NCI-H1417 treated with DMSO at 0.1 percent for 48 hours (cell line): ENCODE measurements at places on chromosomes 2 and 18.

DNA sequence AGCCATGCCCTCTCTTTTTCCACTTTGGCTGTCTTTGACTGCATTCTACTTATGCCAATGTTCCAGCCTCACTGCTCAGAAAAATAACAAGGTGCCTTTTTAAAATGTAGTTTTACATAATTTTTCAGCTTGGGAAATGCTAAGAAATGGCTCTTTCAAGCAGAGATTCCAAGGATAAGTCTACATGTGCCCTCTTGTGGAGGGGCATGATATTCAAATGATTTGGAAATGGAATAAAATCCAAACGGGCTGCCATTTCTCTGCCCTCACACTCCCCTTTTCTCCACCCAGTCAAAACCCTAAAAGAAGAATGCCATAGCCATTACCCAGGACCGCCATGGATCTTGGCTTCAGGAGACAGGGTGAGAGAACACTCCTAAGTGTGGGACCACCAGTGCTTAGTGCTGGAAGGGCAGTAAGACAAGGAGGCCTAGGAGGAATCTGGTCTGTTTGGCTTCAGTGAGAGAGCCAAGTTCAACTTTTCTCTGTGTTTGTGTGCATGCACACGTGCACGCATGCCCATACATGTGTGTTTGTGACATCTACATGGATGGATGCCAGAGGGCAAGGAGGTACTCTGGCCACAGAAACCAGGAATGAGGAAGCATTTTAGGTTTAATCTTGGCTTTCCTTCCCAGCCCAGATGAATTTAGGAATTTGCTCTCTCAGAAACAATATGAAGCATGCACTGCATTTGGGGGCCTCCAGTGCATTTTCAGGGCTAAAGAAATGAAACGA is 174.0 kb upstream of the SLC14A2 start:
- no peak for DNase-seq

- no peak for DNase-seq
Observed at GRCh38 chr2:227870710-227871374, 589 bp upstream of the DAW1 start.

- no peak for DNase-seq
Observed at GRCh38 chr2:173458991-173459780, 104.5 kb downstream of the CDCA7 start.

GRCh38 chr18:74569401-74569800 is 28.3 kb upstream of the ZNF407 start:
- no peak for DNase-seq

DNA sequence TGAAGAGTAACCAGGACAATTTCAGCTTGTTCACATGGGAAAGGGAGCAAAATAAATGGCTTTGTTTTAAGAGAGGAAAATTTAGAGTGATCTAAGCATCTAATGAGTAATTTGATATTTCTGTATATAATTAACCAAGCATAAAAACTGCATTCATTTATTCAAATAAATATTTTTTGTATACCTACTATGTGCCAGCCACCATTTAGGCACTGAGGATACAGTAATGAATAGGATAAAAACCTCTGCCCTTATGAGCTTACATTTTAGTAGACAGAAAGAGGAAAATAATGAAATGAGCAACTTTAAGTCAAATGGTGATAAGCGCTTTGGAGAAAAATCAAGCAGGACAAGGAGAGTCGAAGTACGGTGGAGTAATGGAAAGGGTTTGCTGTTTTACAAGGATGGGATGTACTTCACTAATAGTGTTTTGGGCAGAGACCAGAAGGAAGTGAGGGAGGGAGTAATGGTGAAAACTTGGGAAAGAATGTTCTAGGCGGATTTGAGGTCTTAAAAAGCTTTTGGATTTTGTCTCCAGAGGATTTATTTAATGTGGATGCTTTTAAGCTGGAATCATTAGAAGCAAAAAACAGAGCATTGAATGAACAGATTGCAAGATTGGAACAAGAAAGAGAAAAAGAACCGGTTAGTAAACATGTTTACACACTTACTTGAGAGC is 17.4 kb downstream of the NDC80 start:
- no peak for DNase-seq

DNA sequence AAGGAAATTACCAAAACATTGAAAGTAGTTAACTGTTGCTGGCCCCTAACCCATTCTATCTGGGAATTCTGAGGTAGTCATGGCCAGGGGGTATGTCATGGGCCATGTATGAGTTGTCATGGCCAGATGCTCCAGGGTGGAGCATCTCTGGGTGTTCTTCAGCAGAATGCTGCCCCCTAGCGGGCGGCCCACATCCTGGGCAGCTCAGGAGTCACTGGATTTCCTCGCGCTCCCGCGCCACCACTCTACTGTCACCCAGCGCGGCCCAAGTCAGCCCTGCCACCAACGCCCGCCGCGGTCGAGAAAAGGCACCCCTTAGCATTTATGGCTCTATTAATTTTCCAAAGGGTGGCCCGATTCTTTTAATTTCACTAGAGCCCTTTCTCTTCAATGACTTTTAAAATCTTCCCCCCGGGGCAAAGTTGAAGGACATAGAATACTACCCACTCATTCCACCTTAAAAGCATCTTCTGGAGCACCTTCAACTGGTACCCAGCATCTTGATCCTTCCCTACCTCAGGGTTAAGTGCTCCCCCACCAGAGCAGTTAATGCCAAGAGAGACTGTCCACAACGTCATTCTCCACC is 41.6 kb downstream of the PKDCC start:
- no peak for DNase-seq

DNA sequence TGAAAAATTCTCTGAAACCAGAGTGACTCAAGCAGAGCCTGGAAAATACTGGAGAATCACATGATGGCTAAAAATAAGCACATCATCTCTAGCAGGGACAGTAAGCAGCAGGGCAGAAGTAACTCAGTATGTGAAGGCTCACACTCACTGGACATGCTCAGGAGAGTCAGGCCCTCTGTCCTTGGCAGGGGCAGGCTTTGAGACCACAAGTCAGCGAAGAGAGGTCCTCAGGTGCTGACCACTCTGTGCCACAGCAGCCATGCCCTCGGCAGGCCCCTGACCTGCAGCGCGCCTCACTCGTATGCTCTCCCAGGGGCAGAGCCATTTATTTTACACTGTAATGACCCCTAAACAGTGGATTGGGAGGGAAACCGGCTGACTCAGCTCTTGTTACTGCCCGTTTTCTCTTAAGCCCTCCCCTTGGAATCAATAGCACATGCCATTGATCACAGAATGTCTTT is 76.8 kb downstream of the MAPRE2 start:
- no peak for DNase-seq

DNA sequence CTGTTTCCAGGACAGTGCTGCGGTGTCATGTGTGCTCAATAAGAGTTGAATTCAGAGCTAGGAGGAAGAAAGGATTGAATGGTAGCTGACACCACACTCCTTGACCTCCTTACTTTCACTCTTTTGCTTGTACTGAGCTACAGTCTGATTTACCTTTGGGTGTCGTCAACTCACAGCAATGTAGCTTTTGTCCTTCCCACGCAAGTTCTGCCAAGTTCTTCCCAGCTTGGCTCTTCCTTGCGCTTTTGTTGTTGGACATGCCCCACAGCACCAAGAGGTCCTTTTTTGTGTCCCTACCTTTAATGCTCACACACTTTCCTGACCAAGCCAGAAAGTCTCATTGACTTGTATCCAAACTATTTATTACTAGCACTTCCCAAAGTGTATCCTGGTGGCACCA is 38.3 kb upstream of the ITGB6 start:
- no peak for DNase-seq

- no peak for DNase-seq
Observed at GRCh38 chr2:201070948-201071478, 458 bp downstream of the HYCC2 start.

GRCh38 chr2:143736904-143737303 is 607.7 kb downstream of the ARHGAP15 start:
- DNase-seq, result no peak

GRCh38 chr2:130390460-130391057 is 34.7 kb downstream of the PTPN18 start:
- no peak for DNase-seq

DNA sequence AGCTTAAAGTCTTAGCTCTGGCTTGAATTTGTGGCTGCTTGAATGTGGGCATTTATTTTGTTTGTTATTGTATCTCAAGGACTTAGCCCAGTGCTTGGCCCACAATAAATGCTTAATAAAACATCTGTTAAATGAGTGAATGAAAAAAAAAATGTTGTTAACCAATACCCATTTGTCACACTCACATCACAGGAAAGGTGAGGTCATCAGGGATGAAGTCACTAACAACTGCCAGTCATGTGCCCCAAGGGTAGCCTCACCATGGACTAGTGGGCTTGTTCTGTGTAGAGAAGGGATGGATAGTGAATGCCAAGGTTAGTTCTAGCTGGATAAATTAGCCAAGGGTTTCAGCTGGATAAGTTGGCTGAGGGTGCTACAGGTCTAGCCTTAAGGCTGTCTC is 3.0 kb downstream of the NRBP1 start:
- DNase-seq, result no peak

DNA sequence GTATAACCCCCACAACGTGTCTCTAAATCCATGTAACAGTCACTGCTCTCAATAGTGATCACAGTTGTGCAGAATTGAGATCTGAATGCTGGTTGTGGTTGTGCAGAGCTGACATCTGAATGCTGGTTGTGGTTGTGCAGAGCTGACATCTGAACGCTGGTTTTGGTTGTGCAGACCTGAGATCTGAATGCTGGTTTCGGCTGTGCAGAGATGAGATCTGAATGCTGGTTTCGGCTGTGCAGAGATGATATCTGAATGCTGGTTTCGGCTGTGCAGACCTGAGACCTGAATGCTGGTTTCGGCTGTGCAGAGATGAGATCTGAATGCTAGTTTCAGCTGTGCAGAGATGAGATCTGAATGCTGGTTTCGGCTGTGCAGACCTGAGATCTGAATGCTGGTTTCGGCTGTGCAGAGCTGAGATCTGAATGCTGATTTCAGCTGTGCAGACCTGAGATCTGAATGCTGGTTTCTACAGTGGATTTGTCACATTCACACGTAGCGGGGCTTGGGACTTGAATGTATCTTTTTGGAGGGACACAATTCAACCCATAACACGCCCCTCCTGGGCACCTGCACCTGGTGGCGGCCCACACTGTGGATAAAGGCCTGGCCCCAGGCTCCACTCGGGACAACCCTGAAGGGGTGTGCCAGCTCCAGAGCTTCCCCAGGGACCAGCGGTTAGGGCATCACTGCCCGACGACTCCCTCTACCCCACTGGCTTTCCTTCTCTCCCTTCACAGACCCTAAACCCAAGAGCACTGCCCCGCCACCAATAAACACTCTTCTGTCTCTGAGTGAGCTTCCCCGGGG is 51.1 kb upstream of the SLC66A3 start:
- DNase-seq, result no peak

GRCh38 chr2:11775384-11775783 is 29.0 kb downstream of the LPIN1 start:
- no peak for DNase-seq

GRCh38 chr2:150376553-150377335 is 110.7 kb downstream of the RND3 start:
- DNase-seq, result no peak

DNA sequence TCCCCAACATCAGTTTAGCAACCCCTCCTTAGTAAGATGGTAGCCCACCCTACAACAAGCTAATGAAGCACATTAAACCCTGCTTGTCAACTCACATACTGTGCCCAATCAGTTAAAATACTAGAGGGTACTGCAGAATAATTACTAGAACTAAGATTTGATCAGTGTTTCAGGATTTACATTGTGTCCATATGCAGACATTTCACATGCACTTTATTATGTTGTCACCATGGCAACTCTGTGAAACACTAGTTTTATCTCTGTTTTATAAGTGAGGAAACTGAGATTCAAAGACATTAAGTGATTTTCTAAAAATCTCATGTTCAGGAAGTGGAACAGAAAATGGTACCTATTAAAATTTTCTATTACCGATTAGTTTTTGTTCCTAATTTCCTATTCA is 61.7 kb downstream of the CYBRD1 start:
- no peak for DNase-seq

DNA sequence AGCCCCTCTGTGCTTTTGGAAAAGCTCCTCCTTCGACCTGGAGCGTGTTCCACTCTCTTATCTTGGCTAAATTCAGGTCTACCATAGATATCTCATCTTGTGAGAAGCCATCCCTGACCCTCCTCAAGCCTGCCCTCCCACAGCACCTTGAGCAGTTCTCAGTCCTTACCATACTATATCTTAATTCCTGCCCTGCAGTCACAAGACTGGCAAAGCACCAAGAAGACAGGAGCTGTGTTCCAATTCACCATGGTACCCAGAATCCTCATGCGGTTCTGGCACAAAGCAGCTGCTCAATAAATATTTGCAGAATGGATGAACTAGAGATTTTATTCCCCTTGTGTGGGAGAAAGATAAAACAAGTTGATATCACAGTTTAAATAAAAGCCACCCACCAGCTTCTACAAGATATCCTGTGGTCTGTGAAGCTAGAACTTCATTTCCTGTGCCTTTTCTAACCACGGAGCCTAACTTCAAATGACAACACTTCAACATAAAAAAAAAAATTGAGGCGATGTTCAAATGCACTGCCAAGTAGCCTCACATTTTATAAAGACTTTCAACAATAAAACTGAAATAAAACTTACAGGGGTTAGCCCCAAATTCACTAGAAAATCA is 19.5 kb downstream of the MARCHF4 start:
- no peak for DNase-seq

GRCh38 chr2:236113425-236113824 is 54.8 kb downstream of the GBX2 start:
- DNase-seq, result no peak

- peak; percentile 69 for DNase-seq
Observed at GRCh38 chr2:8677646-8678592, 3.9 kb upstream of the ID2 start.

DNA sequence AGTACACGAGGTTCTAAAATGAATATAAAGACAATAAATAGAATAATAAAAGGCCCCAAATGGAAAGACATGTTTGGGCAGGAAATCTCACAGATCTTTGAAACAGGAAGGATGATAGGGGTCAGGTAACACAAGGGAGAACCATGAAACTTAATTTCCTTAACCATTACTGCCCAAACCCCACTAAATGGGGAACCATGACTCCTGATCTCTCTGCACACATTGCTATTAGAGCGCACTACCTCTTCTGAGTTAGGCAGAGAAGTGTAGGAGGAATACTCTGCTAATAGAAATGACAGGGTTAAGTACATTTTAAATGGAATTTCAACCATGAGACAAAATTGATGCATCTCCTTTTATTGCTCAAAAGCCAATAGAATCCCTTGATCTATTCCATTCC is 213.7 kb upstream of the SETBP1 start:
- no peak for DNase-seq

DNA sequence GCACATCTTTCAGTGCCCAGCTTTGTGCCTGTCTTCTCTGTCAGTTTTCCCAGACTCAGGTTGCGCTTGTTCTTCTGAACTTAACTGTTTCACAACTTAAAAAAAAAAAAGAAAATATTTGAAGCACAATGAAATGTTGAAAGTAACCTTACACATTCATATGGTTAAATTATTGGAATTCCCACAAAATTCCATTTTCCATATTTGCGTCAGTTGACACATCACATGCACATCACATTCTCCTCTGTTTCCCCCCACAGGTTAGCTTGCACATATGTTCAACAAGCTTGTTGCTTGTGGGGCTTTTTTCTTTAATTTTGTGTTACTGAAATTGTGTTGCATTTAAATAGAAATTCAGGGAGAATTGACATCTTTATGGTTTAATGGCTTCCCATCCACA is 8.3 kb downstream of the MYO1B start:
- no peak for DNase-seq

GRCh38 chr2:40451918-40452605 is at the start of gene SLC8A1:
Gene SLC8A1, minus strand, starts transcription at chr2:40452090.
- DNase-seq, result peak; percentile 29
